ENCODE measurements at places on chromosomes 3 and 15. TPM values are rescaled to one million over a fixed set of nuclear protein-coding genes. Genes with fewer than 3 reads are reported as not detected.

The NR2E3 gene
- not detected for total RNA-seq

DNA sequence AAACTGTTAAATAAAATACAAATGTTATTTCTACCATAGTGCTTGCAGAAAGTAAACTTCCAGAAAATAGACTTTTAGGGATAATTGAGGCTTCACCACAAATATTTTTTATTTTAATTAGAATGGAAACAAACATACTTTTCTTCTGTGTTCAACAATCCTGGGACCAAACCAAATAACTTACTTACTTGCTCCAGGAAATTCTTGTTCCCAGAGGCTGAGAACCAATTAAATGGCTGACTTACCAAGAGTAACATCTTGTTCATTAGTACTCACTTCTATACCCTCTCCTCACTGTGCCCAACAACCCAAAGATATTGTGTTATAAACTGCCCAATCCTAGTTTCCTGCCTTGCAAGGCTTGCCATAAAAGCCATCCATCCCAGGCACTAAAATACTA, 172.2 kb upstream of the PFN2 start:
- no peak for DNase-seq

DNA sequence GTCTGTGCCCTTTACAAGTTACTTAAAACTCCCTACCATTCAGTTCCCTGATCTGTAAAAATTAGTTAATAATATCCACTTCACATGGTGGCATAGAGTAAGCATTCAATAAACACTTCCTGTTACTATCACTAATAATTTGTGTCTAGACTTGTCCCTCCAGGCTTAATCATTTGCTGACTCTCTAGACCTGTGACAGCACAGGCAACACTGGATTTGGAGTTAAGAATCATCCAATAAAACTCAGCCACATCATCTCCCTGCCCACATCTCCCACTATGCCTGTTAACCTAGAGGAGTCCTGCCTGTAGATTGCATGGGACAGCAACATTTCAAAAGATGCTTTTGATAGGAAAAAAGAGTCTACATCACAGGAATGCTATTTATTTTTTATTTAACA, 564.6 kb downstream of the MFSD1 start:
- DNase-seq = no peak

DNA sequence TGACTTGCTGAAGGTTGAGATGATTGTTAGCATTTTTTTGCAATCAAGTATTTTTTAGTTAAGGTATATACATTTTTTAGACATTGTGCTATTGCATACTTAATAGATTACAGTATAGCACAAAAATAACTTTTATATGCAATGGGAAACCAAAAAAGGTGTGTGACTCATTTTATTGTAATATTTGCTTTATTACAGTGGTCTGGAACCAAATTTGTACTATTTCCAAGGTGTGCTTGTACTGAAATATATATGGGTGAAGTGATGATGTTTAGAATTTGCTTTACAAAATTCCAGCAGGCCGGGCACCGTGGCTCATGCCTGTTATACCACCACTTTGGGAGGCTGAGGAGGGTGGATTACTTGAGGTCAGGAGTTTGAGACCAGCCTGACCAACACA, 29.1 kb upstream of the TBC1D23 start:
- DNase-seq = no peak

The CYP8B1 gene
- not detected for total RNA-seq

The LRTM1 gene
- total RNA-seq = not detected

The C3orf22 gene
- total RNA-seq = not detected

The FEZF2 gene
- total RNA-seq = not detected

- no peak for DNase-seq
Measured at GRCh38 chr3:131543714-131544113, 40.9 kb upstream of the MRPL3 start.

GRCh38 chr3:45227071-45227820, 1.2 kb upstream of the TMEM158 start:
- no peak for DNase-seq

The TMEM41A gene
- total RNA-seq = 15.5 TPM

DNA sequence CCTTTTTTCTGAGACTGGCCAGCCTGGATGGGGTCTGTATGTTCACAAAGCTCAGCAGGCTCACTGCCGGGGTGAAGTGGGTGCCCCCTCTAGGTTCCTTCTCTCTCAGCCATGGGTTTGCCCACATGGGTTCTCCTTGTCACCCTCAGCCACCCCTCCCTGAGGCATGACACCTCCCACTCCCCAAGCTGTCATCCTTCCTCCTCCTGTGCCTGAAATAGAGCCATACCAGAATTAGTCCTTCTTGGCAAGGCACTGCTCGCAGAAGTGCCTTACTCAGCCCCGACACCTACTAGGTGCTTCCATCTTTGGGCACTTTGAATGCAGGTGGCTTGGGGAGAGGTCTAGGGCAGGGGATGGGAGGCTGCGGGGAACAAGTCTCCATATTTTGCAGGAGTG, 62.9 kb upstream of the SEC13 start:
- DNase-seq = no peak

GRCh38 chr3:34352778-34353331, 554.4 kb downstream of the PDCD6IP start:
- DNase-seq = no peak

The IRAK2 gene
- 1.6 TPM for total RNA-seq

DNA sequence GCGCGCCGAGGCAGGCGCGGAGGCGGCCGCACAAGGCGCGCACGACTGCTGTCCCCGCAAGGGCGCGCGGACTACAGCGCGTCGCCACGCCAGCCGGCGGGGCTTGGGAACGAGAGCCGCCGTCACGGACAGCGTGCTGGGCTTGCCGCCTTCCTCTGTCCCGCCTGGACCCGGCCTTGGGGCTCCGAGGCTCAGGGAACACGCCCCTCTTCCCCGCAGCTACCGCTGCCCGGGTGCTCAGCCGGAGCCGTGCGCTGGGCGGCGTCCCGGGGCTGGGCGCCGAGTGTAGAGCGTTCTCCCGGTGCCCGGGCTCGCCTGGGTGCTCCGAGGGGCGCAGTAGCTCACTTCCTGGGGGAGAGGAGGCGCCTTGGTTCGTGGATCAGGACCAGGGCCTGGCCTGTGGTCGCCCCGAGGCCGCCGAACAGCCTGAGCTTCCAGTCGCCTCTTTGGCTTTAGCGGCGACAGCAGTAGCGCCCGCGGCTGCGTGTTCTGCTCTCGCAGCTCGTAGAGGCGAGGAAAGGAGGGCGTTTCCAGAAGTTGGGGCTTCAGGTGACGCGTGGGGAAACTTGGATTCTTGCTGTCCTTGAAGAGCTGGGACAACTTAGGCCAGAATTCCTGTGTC, 226.7 kb upstream of the C2CD4B start:
- peak; percentile 87 for DNase-seq

DNA sequence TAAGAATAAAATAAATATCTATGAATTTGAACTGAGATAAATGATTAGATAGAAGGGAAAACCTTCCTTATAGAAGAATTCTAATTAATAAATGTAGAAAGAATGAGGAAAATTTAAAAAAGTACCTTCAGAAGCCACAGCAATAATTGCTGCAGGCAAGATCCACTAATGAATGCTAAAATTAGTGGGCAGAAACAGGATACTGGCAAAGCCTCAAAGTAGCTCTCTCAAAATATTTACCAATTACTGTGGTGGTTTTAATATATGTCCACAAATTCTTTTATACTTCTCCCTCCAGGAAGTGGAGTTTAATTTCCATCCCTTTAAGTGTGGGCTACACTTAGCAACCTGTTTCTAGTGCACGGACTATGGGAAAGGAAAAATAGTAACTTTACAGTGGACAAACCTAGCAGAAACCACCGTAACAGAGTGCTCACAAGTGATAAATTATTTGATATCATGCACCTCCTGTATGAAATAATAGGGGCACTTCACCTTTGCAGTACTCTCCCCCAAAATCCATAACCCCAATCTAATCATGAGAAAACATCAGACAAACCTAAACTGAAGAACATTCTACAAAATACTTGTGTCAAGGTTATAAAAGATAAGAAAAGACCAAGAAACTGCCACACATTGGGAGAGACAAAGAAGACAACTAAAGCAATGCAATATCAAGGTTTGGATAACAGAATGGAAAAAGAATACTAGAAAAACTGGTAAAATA, 6.8 kb downstream of the PEAK1 start:
- DNase-seq = no peak

DNA sequence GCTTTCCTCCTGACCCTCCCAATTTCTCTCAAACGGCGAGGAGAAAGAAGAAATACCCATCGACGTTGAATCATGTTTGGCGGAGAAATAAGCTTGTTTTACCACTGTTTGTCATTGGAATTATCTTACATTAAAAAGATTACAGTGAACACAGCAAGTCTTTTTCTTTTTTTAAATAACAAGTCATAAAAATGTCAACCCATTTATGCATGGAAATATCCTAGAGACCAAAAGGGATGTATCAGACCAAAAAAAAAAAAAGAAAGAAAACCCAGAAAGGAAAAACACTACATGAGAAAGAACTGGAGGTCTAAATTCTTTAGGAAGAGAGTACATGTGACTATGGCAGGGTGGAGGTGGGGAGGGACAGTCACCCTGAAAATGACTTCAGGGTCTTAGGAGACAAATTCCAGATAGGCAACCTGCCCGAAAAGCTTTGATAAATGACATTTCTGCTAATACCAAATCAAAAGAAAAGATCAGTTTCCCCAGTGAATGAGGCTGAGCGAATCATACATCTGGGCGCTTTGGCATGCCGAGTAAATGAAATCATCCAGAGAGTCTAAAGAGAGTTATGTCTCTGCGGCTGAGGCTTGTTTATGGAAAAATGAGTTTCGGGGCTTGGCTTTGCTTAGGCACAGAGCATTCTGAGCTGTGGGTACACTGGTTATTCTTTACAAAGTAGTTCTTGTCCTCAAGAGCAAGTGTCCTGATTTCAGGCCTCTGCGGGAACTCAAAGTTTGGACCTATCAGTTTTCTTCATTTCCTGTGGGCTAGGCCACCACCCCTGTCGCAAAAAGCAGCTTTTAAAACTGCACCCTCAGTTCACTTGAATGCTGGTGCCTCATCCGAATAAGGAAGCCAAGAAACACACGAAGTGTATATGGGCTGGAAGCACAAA, 110.1 kb upstream of the TGFBR2 start:
- DNase-seq = no peak

The CHST2 gene
- total RNA-seq = 23.1 TPM

DNA sequence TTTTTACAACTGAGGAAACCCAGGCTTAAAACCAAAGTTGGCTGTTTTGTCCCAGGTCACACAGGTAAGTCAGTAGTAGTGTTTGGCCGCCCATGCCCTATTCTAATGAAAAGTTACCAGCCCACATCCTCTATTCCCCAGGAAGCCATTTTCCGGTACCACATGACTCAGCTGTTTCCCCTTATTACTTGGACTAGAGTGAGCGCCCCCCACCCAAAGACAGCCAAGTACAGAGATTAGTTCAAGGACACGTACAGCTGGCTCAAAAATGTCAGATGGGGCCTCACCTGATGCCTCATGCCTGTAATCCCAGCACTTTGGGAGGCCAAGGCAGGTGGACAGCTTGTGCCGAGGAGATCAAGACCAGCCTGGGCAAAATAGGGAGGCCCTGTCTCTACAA, 8.5 kb upstream of the KLHL6 start:
- DNase-seq = no peak

DNA sequence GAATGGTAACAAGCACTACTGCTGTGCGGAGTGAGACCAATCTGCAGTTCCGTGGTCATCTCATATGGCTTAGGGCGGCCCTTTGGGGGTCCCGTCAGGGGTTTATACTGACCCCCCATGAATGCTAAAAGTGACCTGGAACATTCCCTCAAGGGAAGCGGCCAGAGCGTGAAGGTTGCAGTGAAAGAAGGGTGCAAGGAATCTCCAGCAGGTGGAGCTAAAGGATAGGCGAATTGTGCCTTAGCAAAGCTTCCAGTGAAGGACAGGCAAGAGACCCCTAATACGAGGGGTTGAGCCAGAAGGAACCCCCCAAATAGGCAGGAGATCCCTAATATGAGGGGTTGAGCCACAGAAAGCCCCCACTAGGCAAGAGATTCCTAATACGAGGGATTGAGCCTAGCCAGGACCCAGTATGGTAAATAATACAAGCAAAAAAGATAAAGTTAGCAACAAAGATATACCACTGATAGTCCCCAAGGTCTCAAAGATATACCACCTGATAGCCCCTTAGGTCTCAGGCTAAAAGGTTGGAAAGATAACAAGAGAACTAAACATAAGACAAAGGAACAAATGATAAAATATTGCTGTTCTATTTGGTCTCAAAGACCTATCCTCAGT, 32.8 kb downstream of the ZNF589 start:
- no peak for DNase-seq

DNA sequence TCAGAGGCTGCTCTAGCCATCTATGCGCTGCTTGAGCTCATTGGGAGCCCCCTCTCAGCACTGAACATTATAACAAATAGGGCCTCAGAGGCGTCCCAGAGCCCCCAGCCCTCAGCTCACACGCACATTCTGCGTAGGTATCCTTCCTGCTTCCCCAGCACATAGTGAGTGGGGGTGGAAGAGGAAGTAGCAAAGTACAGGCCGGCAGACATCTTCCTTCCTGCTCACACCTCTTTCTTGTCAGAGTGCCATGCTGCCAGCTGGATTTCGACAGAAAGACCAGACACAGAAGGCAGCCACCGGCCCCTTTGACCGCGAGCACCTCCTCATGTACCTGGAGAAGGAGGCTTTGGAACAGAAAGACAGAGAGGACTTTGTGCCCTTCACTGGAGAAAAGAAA, 16.6 kb downstream of the TMOD2 start:
- no peak for DNase-seq

The MESD gene
- total RNA-seq = 23.8 TPM

GRCh38 chr3:5390936-5391625, 203.6 kb downstream of the EDEM1 start:
- no peak for DNase-seq

GRCh38 chr3:134897391-134898141, 102.5 kb downstream of the EPHB1 start:
- DNase-seq = no peak

DNA sequence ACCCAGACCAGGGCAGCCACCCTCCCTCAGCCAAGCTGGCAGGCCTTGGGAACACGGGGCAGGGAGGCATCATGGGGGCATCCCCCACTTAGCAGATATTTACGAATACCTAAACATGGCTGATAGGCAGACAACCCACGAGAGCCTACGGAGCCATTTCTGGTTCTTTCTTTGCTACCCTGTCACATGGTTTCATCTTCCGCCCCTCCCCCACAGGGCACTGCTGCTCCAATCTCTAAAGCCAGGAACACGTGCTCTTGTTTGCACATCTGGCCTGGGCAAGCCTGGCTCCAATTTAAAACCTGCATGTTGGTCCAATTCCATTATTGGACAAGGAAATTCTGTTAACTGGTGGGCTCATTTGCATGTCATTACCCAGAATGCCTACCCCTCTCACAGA, 447.4 kb upstream of the NR2F2 start:
- DNase-seq = no peak

GRCh38 chr3:149541091-149541491, 66.6 kb downstream of the TM4SF4 start:
- no peak for DNase-seq

All from chondrocyte (in vitro differentiated cells).